ENCODE measurements at places on chromosomes 3 and 15. TPM values are rescaled to one million over a fixed set of nuclear protein-coding genes. Genes with fewer than 3 reads are reported as not detected.

The GCNT3 gene
- total RNA-seq, result not detected

The IL1RAP gene
- 14.6 TPM for total RNA-seq

The SLC22A13 gene
- total RNA-seq, result 0.67 TPM

The PIGZ gene
- 1.2 TPM for total RNA-seq

The TUSC7 gene
- total RNA-seq, result not detected

The CYP1A2 gene
- not detected for total RNA-seq

The CPLX3 gene
- not detected for total RNA-seq

Measured in CD4-positive, alpha-beta memory T cell (primary cell).